Hepatocyte (in vitro differentiated cells): ENCODE measurements at places on chromosomes 6 and 20.

- no peak for DNase-seq
These were observed 20.5 kb upstream of the PDE7B start for GRCh38 chr6:135831016-135831415.

- DNase-seq: no peak
These were observed 906 bp upstream of the FOXP4 start for GRCh38 chr6:41545247-41545702.

- no peak for DNase-seq
These were observed 53.5 kb downstream of the PXDC1 start for GRCh38 chr6:3698021-3698420.

- DNase-seq: no peak
These were observed 57.0 kb downstream of the FAM50B start for GRCh38 chr6:3905945-3906845.

DNA sequence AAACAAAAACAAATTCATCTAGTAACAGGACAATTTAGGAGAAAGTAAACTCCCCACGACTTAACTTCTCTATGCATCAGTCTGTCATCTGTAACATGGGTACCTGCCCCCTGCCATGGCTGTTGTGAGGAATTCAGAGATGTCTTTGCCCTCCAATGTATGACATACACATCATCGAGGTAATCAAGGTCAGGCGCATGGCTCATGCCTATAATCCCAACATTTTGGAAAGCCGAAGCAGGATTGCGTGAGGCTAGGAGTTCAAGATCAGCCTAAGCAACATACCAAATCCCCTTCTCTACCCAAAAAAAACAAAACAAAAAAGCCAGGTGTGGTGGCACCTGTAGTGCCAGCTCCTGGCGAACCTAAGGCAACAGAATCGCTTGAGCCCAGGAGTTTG lies 9.0 kb downstream of the EEF1A1 start:
- DNase-seq: no peak
